ENCODE measurements at places on chromosomes 7 and 10. TPM values are rescaled to one million over a fixed set of nuclear protein-coding genes. Genes with fewer than 3 reads are reported as not detected.

MNX1 gene
- 3.6 TPM for total RNA-seq

- H3K4me1 ChIP-seq = peaks cover 47% of the 10 kb centered on the region
- no peaks in the 10 kb centered on the region for H3K36me3 ChIP-seq
- no peak for DNase-seq
Measured at GRCh38 chr10:132392184-132392800, 4.7 kb upstream of the PWWP2B start.

CAV2 gene
- total RNA-seq = 217 TPM

AKR1C1 gene
- total RNA-seq = 0.31 TPM

- no peak for DNase-seq
- H3K4me3 ChIP-seq = no peak overlapping the region
- H3K36me3 ChIP-seq = no peaks in the 10 kb centered on the region
- no peak overlapping the region for H3K27ac ChIP-seq
Measured at GRCh38 chr7:23600236-23600635, 3.1 kb downstream of the CCDC126 start.

DNA sequence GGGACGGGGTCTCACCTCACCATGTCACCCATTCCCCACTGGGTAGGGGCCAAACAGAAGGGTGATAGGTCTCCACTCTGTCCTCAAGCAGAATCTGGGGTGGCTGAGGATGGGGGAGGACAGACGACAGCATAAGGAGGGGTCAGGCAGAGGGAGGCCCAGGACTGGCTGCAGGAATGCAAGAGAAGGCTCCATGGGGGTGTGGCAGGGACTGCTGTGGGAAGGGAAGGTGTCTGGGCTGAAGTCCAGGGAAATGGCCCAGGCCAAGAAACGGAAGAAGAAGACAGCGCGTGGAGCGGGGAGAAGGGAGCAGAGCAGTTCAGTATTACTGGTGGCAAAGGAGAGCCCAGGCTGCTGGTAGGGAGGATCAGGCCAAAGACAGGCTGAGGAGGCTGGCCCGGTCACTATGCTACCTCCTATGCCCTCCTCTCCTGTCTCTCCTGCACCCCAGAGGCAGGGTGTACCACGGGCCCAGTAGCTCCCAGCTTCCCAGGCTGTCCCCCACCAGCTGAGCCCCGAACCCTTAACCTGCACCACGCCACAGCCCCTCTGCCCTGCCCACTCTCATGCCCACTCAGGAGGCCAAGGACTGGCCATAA is 60.9 kb downstream of the GRB10 start:
- no peak overlapping the region for H3K27ac ChIP-seq
- no peak for DNase-seq
- H3K27me3 ChIP-seq = no peaks in the 10 kb centered on the region
- no peak overlapping the region for H3K4me3 ChIP-seq
- no peaks in the 10 kb centered on the region for H3K4me1 ChIP-seq

HSPA12A gene
- total RNA-seq = 7.7 TPM

GRCh38 chr7:16067711-16068110 is 353.6 kb downstream of the CRPPA start:
- peaks cover 3% of the 10 kb centered on the region for H3K27me3 ChIP-seq
- H3K27ac ChIP-seq = no peak overlapping the region
- H3K4me3 ChIP-seq = no peak overlapping the region
- H3K36me3 ChIP-seq = no peaks in the 10 kb centered on the region
- no peaks in the 10 kb centered on the region for H3K4me1 ChIP-seq

MGAM2 gene
- total RNA-seq = 0.10 TPM
